ENCODE measurements at places on chromosomes 2 and 18. TPM values are rescaled to one million over a fixed set of nuclear protein-coding genes. Genes with fewer than 3 reads are reported as not detected.

The SP5 gene
- not detected for total RNA-seq

The ASPRV1 gene
- 0.78 TPM for total RNA-seq

The IL36G gene
- total RNA-seq = not detected

The GNAL gene
- 1.5 TPM for total RNA-seq

The RSAD2 gene
- 1.1 TPM for total RNA-seq

The ZFP36L2 gene
- 90.6 TPM for total RNA-seq

The C1QL2 gene
- not detected for total RNA-seq

The ABCB11 gene
- 0.37 TPM for total RNA-seq

The TANC1 gene
- 30.8 TPM for total RNA-seq

The NEB gene
- 0.39 TPM for total RNA-seq

The GCG gene
- total RNA-seq = not detected

The SPR gene
- 18.3 TPM for total RNA-seq

The SKOR2 gene
- not detected for total RNA-seq

The RNF125 gene
- total RNA-seq = 1.3 TPM

The CIB4 gene
- not detected for total RNA-seq

The SERPINB4 gene
- not detected for total RNA-seq

The CFAP53 gene
- total RNA-seq = 0.62 TPM

The ZNF397 gene
- total RNA-seq = 30.0 TPM

The TMEM163 gene
- not detected for total RNA-seq

The ERMN gene
- not detected for total RNA-seq

The REG3G gene
- not detected for total RNA-seq

The SLC35F6 gene
- 36.0 TPM for total RNA-seq

The DSG1 gene
- total RNA-seq = not detected

The ZNG1B gene
- total RNA-seq = 13.7 TPM

The RAX gene
- not detected for total RNA-seq

The SIGLEC15 gene
- total RNA-seq = not detected

The COLEC12 gene
- total RNA-seq = 73.4 TPM

The CRYBA2 gene
- not detected for total RNA-seq

The ODC1 gene
- 30.9 TPM for total RNA-seq

The SCN9A gene
- 0.68 TPM for total RNA-seq

The SLC5A7 gene
- not detected for total RNA-seq
